H9 (cell line): ENCODE measurements at places on chromosomes 4 and X.
A peak's percentile ranks its signal among the peaks of the same experiment; 100 is the strongest.

DNA sequence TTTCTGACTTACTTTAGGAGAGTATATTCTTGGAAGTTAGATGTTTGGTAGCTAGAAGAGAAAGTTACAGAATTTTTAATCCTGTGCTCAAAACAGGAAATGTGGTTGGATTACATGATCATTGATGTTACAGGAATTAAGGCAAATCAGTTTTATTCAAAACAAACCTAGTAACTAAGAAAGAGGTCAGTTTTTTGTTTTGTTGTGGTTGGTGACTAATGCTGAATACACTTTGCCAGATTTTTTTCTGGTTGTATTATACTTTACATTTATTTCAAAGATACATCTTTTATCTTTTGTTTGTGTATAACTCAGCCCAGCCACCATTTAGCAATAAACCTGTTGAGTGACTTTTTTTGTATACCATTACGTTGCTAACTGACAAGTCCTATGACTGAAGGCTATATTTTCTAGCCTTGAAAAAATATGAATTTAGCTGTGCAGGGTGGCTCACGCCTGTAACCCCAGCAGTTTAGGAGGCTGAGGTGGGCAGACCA lies 116.7 kb downstream of the KLHL8 start:
- no peak for DNase-seq

DNA sequence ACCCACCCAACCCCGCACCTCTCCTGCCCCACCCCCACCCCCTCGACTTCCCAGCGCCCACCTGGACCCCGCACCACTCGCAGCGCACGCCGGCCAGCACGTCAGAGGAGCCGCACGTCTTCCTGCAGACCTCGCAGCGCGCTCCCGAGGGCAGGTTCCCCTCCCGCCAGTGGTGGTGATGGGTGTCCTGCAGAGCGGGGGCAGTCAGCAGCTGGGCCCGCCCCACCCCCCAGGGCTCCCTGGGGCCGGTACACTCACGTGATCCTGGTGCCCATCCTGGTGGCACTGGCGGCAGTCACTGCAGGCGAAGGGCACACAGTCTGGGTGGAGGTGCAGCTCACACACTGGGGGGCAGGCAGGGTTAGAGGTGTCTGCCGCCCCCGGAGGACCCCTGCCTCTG lies 5.1 kb downstream of the DGKQ start:
- DNase-seq: no peak

DNA sequence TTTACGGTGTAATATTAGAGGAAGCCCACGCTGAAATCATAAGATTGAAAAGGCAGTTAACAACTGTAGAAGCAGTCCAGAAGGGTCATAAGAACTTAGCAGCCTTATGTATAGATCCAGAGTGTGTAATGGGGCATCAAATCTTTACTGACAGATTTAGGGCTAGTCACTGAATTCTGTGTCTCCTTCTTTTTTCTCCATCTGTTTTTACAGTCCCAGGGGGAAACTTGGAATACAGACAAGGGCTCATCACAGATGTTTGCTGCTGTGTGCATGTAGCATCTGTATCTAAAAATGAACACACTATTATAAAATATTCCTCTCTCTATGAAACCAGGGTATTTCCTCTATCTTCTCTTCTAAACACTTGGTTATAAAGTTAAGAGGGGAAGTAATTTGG lies 43.9 kb downstream of the CYSLTR1 start:
- no peak for DNase-seq

DNA sequence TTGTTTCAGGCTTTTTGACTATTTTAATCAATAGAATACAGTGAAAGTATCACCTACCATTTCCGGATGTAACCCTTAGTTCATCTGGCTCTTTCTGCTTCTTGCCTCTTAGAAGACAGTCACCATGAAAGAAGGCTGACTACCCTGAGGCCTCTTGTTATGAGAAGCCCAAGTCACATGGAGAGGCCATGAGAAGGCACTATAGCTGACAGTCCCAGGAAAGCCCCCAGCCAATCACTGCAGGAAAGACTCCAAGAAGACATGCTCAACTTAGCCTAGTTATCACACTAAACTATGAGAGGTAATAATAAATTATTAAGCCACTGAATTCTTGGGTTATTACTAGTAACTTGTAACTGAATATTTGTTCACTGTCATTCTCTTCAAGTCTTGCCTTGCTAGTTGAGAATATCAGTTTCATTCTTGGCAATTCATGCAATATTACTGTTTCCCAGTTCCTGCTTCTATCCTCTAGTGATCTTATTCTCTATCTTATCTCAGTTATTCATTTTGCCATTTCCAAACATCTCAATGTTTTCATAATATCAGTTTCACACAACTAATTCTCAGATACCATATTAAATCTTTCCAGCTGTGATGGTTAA lies 57.1 kb upstream of the GUCY1A1 start:
- no peak for DNase-seq

DNA sequence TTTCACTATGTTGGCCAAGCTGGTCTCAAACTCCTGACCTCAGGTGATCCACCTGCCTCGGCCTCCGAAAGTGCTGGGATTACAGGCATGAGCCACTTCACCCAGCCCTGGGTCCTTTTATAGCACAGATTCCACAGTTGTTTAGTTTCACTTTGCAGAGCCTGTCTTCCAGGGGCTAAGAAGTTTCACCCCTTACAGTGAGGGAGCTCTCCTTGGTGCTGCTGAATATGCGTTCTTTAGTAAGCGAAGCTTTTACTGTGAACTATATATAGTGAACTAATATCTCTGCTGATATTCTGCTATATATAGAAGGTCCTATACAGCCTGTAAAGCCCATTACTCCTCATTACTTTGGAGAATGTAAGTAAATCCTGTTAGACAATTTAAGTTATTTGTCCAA lies 4.2 kb downstream of the TCEAL6 start:
- no peak for DNase-seq

DNA sequence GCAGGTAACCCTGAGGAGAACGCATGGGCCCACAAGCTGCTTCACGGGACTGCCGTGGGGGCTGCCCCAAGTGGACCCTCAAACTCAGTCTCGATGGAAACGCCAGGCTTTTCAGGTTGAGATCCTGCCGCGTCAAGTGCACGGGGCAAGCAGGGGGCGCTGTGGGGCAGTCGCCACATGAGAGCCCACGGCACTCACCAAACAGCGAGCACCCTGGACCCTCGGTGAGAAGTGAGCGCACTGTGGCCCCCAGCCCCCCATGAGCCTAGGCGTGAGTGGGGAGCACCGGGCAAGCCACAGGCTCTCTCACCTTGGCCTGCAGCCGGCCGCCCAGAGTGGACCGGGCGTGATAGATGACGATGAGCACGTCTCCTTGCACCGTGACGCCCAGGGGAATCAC lies 50.9 kb upstream of the CPLX1 start:
- DNase-seq: peak; percentile 60

GRCh38 chrX:110087485-110088356 lies 84.8 kb downstream of the TMEM164 start:
- no peak for DNase-seq

DNA sequence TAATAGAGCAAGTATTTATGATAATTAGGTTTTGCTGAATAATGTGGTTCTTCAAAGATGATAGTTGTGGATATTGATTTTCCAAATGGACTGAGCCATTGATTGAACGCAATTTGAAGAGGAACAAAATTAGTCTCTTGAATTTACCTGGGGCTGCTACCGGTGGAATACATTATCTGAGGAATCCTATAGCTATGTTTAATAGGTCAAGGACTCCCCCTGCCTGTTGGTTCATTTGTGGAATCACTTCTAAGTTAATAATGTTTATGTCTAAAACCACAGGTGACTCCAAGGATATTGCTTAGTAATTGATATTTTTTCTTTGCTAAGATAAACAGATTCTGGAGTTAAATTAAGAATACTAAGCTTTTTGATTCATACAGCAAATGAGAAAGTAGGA lies 576.0 kb upstream of the PABPC4L start:
- DNase-seq: no peak

DNA sequence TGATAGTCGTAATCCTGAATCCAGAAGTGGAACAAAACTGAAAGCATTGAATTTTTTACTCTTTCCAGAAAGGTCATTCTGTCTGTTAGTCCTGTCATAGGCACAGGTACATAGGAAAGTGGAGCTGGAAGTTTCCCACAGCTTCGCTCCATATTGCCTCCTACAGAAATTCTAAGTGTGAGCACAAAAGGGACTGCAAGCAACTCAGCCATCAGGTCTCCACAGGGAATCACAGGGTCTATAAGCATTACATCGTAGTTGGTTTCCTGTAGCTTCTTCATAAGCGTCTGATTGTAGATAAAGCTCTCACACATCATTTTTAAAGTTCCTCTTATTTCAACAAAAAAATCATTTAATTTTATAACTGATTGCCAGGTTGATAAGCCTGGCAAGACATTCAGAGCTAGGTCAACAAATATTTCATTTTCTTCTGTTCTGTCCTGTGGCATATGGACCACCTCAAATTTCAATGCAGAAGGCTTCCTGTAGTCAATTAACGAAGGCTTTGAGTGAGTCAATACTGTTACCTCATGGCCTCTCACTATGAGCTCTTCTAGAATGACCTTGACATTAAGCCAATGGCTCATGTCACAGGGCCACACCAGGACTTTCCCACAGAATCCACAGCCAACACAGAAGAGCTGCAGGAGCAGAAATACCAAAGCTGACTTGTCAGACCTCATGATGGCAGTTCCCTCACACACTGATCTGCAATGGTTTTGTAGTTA lies at the start of gene UGT2A3:
Gene UGT2A3, minus strand, starts transcription at position 727 of the 728 bp plus-strand sequence. Its CDS starts 44 bp downstream, at position 683.
- DNase-seq: peak; percentile 32

GRCh38 chr4:168535689-168536088 lies 38.8 kb downstream of the PALLD start:
- no peak for DNase-seq

GRCh38 chr4:126627255-126627654 lies 1005.5 kb upstream of the INTU start:
- no peak for DNase-seq

DNA sequence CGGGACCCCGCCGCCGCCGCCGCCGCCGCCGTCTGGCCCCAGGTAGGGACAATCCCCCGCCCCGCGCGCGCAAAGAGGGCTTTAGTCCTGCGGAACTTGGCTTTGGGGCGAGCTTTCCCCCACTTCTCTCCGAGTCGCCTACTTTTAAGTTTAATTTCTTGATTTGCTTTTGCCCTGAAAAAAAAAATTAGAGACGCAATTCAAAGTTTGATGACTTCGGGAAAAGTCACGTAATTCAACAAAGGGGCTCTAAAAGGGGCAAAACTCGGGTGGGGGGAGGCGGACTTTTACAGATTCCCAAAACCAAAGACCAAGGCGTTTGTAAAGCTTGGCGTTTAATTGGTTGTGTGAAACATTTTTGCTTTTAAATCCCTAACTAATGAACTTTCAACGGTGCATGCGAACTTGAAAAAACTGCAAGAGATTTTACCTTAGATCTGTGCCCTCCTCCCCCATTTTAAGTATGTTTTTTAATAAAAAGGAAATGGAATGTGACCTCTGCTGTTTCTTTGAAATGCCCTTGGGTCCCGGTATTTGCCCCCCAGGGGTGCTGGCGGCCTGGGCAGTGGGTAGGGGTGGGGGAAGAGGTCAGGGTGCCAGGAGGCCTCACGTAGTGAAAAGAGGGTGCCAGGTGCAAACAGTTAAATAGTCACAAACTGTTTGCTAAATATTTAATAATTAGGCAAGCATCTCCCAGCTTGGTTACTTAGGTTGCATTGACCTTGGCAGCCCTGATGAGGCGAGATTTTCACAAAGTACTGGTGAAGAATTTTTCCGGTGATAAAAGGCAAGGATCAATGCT lies 209.7 kb downstream of the NWD2 start:
- no peak for DNase-seq

DNA sequence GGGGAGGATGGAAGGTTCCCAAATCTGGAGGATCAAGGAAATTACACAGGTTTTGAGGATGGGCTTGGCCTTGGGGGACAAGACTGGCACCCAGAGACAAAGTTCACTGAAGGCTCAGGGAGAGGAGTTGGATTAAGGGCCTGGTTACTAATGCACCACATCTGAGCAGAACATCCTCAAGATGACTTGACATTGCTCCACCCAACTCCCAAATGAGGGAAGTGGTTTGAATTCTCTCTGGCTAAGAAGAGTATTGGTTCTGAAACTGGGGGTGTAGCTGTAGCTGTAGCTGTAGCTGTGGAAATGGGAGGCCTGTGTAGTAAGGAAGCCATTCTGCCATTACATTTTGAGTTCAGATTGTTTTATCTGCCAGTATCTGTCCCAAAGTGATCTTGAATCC lies 129.4 kb downstream of the RASL11B start:
- DNase-seq: no peak

DNA sequence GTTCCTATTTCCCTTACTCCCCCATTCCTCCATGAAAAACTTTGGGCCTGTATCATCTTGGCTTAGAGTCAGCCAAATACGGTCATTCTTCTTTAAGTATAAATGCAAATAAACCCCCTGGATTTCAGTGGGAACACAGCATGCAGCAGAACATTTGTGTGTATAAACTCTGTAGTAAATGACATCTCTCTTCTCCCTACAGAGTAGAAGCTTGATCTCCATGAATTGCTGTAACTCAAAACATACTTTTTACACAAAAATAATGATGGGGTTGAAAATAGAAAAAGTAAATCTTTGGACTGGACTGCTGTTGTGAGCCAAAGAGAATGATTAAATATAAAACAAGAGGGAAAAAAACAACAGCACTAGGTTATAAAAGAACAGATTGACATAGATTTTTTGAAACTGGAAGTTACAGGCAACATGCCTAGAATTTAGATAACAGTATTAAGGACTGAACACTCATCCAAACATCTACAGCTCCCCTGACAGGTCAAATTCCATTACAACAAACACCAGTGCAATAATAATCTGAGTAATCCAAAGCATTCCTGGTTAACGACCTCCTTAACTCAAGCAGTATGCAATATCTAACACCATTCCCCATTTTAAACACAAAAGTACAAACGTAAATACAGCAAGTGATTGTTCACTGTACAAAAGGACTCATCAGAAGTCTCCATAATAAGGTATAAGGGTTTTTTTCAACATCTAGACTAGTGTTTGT lies 30.7 kb downstream of the TSPAN5 start:
- no peak for DNase-seq

- no peak for DNase-seq
These were observed 55.1 kb downstream of the NAF1 start for GRCh38 chr4:163111588-163111987.

GRCh38 chr4:154004507-154005170 lies 215.8 kb upstream of the SFRP2 start:
- no peak for DNase-seq

GRCh38 chr4:123250843-123251242 lies 145.8 kb upstream of the SPRY1 start:
- no peak for DNase-seq

- DNase-seq: no peak
These were observed 3.8 kb upstream of the RPS6KA3 start for GRCh38 chrX:20270562-20270890.

DNA sequence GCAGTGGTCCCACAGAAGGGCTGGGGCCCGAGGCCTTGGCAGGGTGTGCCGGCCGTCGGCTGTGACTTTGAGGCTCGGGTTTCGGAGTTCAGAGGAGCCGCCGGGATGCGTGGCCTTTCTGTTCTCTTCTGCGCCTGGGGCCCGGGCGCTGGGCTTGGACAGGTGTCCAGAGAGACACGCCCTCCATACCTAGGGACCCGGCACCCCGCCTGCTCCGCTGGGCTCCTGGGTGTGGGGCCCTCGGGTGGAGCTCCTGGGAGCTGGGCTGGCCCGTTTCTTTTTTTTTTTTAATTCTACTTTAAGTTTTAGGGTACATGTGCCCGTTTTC lies 11.3 kb downstream of the FGFRL1 start:
- no peak for DNase-seq

- no peak for DNase-seq
These were observed 83.7 kb upstream of the ETNPPL start for GRCh38 chr4:108846568-108846967.

- no peak for DNase-seq
These were observed 129.8 kb downstream of the GUCY2F start for GRCh38 chrX:109352066-109352588.
